CD4-positive, alpha-beta T cell treated with Interleukin-1 beta for 1 hour (primary cell): ENCODE measurements at places on chromosomes 2 and 18.

DNA sequence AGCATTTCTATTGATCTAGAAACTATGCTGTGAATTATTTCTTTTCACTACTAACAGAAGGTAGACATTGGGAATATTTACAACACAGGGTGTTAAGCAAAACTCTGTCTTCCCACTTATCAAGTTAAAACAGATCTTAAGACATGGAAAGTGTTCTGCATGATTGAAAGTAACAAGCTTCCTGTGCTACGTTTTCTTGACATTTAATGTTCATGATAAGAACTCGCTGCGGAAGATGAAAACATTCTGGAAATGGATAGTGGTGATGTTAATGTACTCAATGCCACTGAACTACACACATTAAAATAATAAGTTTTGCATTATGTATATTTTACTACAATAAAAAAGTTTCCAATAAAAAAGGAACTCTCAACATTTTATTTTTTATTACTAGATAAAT is 74.4 kb upstream of the SCN7A start:
- no peak for DNase-seq

GRCh38 chr18:55228707-55229106 is 269.4 kb upstream of the CCDC68 start:
- DNase-seq = no peak

DNA sequence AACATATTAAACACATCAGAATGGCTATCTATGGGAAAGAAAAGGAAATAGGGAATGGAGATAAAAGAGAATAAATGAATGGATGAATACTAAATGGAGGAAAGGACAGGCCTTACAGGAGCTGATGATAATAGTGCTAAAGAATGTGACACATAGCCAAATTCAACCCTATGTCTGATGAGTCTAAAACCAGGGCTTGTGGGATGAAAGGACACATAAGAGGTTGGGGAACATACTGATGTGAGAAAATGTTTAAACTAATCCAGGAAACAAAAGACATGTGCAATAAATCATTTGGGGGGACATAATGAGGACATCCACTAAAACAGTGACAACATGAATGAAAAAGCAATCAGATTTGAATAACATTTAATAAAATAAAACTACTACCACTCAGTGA is 120.0 kb downstream of the DYM start:
- no peak for DNase-seq

GRCh38 chr18:53764086-53764485 is 460.4 kb downstream of the MBD2 start:
- no peak for DNase-seq

DNA sequence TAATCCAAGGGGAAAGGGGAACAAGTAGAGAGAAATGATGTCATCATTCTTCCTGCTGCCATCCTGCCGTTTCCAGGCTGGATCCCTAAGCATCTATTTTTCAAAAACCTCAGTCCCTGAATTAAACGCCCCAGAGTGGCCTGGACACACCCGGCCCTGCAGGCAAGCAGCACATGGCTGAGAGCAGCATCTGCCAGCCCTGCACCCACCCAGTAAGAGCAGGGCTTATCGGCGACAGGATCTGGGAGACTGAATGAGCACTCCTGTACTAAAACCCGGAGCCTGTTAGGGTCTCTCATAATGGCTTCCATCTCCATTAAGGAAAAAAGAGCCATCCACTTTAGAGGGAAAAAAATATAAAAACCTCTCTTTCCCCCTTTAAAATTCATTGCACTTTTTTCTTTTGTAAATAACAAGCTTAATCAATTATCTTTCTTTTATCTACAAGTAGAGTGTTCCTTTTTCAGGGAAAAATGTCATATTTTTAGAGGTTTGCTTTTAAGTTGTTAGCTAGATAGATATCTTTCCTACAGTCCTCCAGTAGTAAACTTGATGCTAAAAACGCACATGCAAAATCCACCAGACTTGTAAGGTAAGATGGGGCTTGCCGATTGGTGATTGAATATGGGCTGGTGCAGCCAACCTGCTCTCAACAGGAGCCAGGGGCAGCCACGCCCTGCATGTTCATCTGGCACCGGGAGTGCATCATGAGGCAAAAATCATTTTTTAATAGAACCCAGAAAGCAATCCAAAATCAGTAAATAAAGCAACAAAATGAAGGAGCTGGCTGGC is 457.8 kb downstream of the EIPR1 start:
- no peak for DNase-seq
